ENCODE measurements at places on chromosomes 1 and 21.

DNA sequence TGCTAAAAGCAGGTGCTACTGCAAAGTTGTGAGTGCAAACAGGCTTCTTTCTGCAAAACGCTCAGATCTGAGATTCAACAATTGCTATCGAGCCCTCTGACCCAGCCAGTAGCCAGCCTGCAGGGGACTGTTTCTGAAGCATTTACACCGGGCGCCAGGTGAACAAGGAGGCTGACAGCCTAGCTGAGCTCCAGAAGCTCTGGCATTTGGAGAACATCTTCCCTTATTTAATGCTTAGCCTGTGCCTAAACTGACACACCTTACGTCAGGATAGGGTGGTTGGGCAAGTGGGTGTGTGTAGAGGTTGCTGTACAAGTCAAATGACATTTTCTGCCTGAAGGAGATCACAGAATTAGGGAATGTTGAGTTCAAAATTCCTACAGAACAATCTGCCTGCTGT is 15.8 kb upstream of the PLA2G2C start:
- DNase-seq = no peak

- DNase-seq = no peak
Measured at GRCh38 chr1:157512036-157512969, 40.0 kb downstream of the FCRL5 start.

- no peak for DNase-seq
Measured at GRCh38 chr1:21255943-21256320, 34.3 kb downstream of the ECE1 start.

DNA sequence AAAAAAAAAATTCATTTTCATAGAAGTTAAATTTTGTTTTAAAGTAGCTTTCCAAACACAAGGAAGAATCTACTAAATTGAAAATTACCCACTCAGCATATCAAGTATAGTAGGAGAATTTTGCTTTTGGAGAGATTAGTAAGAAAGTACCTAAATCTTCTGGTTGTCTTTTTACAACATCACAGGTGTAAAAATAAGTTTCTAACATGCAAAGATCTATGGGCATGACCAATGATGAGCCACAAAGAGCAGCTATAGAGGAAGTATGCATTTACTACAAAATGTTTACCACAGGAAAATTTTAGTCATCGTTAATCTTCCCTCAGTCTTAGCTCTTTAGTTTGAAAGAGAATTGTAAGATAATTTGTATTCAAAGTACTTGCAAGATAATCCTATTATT is 28.1 kb downstream of the ANGPTL3 start:
- no peak for DNase-seq

DNA sequence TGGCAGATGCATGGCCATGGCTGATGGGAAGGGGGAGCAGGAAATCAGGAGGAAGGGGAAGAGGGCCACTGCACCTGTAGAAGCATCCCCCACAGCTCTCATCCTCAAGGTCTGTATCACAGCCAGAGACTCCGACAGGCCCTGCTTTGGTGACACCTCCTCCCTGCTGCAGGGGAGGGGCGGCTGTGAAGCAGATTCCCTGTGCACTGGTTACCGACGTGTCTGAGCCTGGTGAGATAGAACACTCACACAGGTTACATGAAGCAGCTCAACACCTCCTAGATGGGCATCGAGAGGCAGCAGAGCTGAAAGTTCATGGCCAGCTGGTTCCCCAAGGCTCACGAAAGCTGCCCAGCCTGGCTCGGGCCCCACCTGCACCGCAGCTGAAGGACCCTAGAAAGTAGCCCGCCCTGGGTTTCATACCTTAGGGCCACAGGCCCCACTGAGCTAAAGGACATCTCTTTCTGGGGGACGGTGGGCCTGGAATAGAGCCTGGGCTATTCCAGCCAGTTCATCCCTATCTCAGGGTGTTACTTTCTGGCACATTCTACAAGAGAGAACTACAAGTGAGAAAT is 30.2 kb upstream of the AJAP1 start:
- no peak for DNase-seq

DNA sequence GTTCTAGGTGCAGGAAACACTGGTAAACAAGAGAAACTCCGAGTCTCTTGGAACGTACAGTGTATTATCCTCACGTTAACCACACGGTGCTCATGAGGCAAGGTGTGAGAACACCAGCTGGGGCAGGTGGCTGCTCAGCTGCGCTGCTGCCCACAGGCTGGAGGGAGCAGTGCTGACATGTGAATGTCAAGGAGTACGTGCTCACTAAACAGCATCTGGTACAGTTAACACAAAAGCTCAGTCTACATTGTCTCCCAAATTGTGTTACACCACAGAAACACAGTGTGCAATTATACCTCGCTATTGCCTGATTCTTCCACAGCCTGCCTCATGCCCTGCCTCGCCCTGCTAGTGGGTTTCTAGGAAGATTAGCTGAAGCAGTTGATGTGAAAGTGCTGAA is 138.4 kb downstream of the GLIS1 start:
- no peak for DNase-seq

DNA sequence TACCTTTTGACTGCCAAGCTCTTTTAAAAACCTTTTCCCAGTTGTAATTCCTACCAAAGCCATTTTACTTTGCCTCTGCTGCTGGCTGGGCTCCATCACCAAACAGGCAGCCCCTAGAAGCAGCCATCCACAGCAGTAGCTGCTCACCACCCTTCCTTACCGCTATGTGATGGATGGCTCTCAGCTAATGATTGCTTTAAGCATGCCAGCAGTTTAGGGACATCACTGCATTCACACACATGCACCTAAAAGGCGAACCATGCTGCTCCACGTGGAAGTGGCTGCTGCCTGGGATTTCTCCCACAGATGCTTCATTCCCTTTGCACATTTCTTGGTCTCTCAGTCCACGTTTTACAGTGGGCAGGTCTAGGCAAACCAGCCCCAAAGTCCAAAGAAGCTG is 46.3 kb upstream of the PDE9A start:
- DNase-seq = no peak

GRCh38 chr1:95126846-95127245 is 9.7 kb downstream of the TLCD4 start:
- DNase-seq = no peak

DNA sequence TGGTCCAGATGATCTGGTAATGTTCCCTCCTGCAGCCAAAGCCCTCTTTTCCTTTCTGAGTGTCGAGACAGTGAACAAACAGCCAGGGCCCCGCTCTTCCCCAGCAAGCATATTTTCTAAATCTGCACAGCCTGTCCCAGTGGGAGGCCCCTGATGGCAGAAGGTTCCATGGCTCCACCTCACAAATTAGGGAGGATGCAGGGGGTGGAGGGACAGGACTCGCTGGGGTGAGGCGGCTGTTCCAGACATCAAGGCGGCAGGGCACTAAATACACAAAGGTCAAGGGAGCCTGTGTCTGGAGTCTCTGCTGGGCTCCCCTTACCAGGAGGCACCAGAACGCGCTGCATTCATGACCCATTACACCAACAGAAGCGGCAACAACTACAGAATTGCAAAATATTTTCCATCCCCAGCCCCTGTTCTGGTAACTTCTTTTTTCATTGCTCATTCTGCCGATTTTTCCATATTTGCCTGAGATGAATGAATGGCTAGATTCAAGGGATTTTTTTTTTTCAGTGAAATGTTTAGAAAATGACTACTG is 27.0 kb upstream of the PRELP start:
- DNase-seq = no peak

GRCh38 chr1:205774198-205775014 is 876 bp downstream of the RAB29 start:
- peak; percentile 6 for DNase-seq

DNA sequence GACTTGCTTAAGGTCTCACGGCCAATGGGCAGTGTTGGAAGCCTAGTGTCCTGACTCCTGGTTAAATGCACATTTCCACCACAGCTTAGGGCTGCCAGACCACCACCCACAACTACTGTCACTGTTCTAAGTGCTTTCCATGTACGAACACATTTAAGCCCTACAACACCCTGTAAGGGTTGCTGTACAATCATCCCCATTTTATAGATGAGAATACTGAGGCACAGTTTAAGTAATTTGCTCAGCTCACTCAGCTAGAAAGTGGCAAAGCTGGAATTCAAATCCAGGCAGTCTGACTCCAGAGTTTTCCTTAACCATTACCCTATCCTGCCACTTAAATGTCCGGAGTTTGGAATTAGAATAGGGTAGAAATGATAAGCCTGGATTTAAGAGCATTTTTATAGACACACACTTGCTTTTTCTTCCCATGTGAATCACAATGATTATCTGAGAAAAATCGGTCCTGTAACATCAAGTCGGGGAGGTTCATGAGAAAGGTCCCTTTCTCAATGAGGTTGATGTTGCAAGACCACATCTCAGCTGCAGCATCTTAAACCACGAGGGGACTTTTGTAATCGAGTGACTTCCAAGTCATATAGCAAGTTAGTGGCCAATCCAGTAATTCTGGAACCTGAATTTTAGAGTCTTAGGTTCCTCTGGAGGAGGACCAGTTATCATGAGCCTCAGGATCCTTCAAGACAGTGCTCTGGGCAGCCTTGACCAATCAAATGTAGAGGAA is 8.6 kb downstream of the E2F2 start:
- no peak for DNase-seq

- no peak for DNase-seq
Measured at GRCh38 chr1:1315435-1315954, 7.1 kb downstream of the PUSL1 start.

DNA sequence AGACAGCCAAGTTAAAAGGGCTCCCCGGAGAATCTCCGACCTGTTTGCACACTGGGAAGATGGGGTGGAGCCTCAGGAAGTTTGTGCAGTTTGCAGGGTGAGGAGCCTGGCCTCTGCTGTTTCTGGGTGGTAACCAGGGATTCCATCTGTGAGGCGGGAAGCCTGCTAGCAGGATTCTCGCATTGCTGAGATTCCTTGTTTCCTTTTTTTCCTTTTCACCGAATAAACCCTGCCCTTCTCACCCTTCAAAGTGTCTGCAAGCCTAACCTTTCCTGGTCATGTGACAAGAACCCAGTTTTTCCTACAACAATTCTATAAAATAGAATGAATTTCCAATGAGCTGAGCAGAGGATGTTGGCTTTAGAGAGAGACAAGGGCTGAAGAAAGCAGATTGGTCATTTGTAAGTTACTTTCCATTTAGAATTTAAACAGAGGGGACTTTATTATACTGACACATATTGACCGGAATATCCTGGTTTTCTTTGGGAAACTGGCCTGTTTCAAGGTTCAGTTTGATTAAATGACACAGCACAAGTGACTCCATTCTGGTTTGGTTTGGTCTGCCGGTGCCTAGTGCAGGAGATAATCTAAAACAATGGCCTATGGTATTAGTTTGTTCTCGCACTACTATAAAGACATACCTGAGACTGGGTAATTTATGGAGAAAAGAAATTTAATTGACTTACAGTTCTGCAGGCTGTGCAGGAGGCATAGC is 48.7 kb upstream of the DNAH14 start:
- no peak for DNase-seq

DNA sequence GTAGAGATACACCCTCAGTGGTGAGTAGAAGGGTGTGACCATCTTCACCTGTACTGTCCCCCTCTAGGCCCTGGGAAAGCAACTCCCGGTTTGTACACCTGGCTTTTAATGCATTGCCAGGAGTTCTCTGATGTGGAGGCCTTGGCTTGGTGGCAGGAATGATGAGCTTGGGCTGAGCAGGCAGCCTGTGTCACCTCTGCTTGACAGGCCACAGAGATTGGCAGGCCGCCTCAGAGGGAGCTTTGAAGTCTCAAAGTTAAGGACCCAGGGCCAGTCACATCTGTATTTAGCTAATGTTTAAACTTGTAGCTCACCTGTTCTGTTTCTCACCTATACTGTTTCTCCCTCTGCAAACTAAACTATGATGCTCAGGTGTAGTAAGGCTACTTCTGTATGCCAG is 28.5 kb downstream of the HUNK start:
- DNase-seq = no peak

DNA sequence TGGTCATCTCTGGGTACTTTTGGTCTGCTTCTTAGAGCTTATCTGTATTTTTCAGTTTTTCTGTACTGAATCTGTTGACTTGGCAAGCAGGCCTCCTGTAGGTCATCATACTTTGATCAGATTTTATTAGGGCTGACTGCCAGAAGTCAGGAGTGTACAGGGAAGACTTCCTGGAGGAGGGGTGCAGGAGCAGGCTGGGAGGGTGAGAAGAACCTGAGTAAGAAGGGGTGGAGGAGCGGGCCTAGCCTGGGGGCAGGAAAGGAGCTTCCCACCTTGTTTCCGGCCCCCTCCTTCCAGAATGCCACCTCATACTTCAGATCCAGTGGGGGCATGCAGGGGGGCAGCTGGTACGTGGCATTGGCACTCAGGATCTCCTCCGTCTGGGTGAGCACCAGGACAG is 18.3 kb upstream of the IL22RA1 start:
- DNase-seq = no peak

DNA sequence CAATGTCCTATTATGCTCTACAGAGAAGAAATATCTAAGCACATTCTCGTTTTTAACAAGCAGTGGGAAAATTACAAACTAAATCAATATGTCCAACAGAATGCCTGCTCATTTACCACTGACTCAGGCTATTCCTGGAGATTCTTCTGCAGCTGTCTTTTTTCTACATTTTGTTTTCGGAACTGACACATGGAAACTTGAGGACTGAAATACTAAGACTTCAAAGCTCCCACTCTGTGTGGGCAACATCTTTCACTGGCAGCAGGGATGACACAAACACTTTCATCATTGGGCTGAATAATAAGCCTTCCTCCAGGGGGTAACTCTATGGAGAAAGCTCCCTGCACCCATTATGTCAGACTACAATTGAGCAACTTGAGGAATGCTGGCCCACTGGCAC is 175.5 kb upstream of the NCAM2 start:
- no peak for DNase-seq

DNA sequence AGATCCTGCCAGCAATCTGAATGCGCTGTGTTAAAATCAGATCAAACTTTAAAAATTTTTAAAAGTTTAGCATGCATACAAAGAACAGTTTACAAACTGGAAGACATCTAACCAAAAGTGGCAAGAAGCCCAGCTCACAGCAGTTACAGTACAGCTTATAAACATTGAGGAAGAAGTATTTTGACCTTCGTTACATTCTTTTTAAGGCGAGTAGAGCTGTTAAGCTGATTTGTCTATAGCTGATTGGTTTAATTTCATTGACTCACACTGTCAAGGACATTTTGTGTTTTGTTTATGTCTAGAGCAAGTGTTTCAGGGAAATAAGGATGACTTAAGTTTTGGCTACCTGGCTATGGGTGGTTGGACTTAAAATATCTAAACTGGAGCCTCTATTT is 3.0 kb upstream of the PGM1 start:
- no peak for DNase-seq

GRCh38 chr1:153339802-153340201 is 8.8 kb downstream of the PGLYRP4 start:
- no peak for DNase-seq

GRCh38 chr1:193537266-193538002 is 351.0 kb upstream of the B3GALT2 start:
- DNase-seq = peak; percentile 55

Measured in activated T-cell treated with anti-CD3 and anti-CD28 coated beads for 4 hours (primary cell).